ENCODE measurements at places on chromosomes 12 and 14.
A peak's percentile ranks its signal among the peaks of the same experiment; 100 is the strongest.

DNA sequence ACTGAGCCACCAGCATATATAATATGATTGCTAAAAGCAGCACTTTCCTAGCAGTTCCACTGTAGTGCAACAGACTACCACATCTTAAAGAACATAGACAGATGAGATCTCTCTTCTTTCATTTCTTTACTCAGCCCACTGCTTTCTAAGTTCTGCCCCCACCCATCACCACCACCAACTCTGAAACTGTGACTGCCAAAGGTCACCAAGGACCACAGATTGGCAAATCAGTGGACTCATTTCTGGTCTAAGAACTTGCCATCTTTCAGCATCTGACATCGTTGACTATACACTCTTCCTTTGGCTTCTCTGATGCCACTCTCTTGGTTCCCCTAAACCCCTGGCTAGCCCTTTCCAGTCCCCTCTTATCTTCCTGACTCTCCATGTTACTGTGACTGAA lies 38.4 kb downstream of the IFNG start:
- no peak for DNase-seq

DNA sequence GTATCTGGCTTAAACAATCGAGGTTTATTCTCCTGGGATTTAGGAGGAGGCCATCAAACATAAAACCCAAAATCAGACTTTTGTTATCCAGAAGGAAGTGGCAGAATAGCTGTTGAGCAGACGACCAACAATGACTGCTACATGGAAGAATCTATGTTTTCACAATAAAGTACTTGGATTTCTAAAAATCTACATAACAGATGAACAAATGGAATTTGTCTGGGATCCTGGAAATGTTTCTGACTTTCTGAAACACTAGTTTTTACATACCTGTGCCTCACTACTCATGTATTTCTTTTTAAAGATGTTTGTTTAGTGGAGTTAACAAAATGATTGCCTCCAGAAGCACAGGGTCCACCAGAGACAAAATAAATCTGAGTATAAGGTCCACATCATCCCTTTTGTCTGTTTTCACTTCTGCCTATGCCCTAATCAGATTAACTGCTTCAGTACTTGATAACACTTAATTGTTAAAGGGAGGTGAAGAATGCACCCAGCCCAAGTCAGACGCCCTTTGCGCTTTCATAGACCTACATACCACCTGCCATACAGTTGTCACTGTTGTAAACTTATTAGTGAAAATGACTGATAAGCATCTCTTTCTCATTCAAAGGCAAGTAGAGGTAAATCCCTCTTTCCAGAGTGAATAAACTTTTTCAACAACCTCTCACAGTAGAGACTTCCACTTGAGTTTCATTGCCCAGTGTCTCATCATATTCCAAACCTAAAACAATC lies 164.6 kb downstream of the EGLN3 start:
- no peak for DNase-seq

DNA sequence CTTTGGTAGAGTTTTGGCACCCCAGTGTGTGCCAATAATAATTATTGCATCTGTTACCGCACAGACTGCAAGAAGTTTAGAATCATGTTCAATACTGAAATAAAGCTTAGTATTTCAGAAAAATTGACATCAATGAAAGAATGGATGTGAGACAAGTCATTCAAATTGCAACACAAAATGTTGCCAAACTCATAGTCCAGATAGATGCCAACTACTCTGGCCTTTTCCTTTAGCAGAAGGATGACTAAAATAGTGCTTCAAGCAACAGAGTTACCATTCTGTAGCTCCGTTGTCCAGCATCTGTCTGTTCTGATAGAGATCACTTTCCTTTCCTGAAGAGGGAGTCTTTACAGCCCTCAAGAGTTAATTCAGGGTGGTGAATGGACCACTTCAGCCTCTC lies 77.5 kb downstream of the LIN7A start:
- DNase-seq, result no peak

DNA sequence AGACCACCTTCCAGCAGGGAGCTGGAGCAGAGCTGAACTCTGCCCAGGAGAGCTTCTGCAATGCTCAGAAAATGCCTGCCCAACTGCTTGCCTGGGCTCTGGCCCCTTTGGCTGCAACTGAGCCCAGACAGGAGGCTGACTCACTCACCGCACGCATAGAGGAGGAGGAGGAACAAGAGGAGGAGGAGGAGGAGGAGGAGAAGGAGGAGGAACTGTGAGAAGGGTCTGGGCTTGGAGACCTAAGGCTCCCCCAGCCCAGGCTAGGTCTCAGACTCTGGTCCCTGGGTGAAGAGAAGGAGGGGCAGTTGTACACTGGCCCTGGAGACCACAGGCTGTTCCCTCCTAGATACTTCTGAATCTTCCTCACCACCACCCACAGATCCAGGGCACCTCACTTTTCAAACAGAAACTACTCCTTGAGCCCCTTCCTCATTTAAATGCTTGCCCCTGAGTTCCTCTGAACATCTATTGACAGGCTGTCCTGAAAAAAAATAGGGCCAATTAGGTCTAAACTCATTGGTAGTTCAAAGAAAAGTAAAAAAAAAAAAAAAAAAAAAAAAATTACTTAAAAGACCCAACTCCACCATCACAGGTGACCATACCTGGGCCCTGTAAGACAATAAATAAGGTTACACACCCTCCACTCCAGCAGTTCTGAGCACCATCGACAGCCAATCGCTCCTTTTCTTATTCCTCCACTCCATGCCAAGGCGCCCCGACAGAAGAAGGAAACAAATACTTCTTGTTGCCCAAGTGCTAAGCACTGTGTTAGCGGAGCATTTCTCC lies 674 bp downstream of the VDR start:
- DNase-seq, result peak; percentile 84

DNA sequence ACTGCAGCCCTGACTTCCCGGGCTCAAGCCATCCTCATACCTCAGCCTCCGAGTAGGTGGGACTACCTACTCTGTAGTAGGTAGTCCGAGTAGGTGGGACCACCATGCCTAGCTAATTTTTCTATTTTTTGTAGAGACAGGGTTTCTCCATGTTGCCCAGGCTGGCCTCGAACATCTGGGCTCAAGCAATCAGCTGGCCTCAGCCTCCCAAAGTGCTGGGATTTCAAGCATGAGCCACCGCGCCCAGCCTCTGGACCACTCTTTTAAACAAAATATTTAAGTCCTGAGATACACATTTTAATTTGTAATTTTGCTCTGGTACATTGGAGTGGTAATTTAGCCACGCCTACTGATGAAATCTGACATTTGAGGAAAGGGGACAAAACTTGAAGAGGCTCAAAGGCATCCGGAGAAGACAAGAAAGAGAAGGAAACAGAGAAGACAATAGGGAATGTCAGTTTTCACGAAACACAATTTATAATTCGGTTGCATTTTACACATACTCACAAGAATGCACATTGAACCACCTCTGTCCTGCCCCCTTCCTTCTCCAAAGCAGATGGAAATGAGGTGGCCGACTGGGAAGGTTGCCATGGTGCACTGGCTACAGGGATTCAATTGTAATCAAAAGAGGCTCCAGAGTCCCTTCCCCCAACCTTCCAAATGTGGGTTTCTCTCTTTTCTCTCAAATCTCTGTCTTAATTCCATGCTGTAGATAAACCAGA lies 9.7 kb upstream of the TUBA1A start:
- DNase-seq, result no peak

DNA sequence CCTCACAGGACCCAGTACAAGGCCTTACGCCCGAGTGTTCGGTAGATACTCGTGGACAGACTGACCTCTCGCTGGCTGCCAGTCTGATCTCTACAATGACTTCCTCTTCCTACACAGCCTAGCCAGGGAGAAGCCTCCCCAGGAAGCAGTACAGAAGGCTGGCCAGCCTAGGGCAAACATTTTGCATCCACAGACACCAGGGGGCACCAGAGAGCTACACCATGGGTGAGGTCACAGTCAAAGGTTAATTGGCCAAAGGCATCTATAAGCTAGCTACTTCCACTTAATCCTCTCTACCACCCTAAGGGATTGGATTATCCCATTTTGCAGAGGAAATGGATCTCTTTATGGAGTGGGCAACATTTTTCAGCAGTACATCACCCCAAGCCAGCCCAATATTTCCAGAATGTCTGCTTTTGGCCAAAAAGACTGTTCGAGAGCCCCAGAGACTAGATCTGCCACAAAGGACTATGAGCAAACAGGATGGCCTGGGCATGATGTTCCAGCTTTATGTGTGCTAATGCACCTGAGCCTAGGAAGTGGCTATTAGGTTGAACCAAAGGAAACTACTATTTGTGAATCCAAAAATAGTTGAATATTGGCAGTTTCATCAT lies 14.6 kb upstream of the PNMA1 start:
- peak; percentile 93 for DNase-seq

DNA sequence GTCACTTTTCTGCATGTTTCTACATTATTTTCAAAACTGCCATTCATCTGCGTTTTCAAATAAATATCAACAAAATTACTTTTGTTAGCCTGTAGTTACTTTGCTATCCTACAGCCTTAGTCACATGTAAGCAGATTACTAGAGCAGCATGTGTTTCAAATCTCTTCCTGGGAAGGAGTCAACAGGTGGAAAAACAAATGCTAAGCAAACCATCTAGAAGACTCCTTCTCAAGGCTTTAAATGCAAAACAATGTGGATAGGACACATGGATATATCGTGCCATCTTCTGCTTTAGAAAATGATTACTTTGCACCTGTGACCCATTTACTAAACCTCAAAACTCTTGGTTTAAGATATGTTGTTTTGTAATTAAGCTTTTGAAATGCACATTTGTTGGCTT lies 108.9 kb downstream of the SSPN start:
- no peak for DNase-seq

DNA sequence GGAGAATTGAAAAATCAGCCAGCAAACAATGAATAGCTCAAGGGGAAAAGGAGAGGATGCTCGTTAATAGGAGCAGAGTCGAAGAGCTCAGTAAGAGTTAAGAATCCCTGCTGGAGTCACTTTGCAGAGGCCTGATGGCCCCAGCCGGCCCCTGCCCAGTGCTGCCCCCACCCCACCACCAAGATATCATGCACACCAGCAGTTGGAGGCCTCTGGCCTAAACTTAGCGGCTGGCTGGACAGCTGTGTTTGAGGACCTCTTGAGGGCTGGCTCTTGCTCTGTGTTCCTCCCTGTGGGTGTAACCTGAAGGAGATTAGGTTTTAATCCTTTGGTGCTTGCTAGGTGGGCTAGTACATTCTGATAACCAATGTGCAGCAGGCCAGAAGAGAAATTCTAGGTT lies 142.0 kb downstream of the PLXNC1 start:
- DNase-seq, result no peak

DNA sequence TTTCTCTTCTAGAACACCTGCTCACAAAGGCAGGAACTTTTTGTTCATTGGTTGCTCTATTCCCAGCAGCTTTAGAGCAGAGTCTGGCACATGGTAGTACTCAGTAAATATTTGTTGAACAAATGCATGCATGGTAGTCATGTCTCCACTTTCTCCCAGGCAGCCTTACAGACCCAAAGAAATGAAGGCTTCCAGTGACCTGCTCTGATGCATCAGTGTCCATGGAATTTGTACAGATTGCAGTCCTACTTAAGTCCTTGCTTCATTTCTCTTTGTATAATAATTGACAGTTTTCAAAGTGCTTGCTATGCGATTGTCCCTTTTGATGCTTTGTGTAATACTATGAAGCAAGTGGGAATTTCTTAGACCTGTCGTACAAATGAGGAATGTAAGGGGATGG lies 119.6 kb downstream of the DERA start:
- no peak for DNase-seq

- no peak for DNase-seq
Measured at GRCh38 chr12:10227648-10228047, 15.0 kb downstream of the GABARAPL1 start.

DNA sequence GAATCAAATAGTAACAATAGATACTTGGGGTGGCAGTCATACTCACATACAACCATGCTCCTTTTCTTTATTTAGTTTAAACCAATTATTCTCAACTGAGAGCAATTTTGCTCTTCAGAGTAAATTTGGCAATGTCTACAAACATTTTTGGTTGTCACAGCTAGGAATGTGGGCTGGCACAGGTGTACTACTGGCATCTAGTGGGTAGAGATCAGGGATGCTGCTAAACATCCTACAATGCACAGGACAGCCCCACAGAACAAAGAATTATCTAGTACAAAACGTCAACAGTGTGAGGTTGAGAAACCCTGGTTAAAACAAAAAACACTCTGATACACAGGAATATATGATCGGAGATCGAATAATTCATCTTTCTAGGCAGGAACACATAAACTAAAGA lies 186.5 kb downstream of the NELL2 start:
- DNase-seq, result no peak

- peak; percentile 81 for DNase-seq
Measured at GRCh38 chr14:77314043-77314442, 6.6 kb downstream of the POMT2 start.

- peak; percentile 42 for DNase-seq
Measured at GRCh38 chr12:120710031-120710804, at the start of gene UNC119B. Gene UNC119B, plus strand, starts transcription at chr12:120710458. Its CDS starts 17 bp downstream, at chr12:120710475.

DNA sequence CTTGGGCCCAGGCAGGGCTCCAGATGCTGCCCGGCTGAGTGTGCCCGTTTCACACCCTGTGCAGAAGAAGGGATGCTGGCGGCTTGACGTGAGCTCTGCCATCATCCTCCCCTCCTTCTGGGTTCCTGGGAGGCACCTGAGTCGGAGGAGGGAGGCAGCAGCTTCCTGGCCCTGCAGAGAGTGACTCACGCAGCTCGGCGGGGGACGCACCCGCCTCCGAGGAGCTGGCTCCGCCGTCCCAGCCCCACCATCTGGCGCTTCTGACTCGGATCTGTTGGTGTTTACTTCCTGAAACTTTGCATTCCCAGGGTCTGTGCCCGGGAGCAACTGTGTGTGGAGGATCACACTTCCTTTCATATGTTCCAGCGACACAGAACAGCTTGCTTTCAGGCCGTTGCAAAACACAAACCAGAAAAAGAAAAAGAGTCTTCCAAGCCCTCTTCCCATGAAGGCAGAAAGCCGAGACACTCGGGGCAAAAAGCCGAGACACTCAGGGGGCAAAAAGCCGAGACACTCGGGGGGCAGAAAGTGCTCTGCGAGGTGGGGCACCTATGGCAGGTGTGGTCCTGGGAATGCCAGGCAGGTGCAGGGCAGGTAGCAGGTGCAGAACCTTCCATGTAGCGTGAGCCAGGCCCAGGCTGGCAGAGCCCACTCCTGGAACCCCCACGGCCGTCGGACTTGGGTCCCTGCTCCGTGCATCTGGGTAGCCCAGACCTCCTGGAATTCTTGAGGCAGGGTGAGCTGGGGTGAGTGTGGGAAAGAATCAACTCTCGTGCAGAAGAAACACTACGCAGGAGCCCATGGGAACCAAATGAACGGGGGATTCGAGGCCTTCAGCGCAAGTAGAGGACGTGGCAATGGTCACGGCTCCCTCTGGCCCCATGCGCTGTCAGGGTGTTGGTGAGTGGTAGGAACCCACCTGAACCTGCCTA lies 27.6 kb upstream of the GALNT9 start:
- DNase-seq, result no peak

DNA sequence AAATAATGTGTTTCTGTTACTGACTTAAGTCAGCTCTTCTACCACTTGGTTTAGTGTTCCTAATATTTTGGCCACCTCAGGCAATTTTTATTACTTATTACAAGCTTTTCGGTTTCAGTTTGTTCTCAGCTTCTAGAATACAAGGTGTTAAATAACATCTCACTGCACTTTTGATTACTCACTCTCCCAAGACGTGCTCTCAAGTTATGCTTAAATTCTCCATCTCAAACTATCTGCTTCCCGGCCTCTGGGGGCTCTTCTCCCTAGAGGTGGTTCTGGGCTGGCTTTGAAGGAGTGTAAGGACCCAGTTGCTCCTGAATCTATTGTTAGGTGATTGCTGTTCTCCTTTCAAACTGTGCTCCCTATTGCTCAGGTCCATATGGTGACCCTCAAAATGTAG lies 193.9 kb upstream of the DDHD1 start:
- DNase-seq, result no peak

GRCh38 chr12:29455087-29455486 lies 42.4 kb downstream of the OVCH1 start:
- no peak for DNase-seq

Data from inflammatory macrophage treated with lipopolysaccharide for 4 hours (primary cell).